Left lung (tissue), 14 donors: ENCODE measurements at places on chromosomes 4 and X. TPM values are rescaled to one million over a fixed set of nuclear protein-coding genes. Genes with fewer than 3 reads are reported as not detected.

- DNase-seq: no peak
Observed at GRCh38 chrX:132009350-132009749, 13.8 kb upstream of the STK26 start.

- no peak for DNase-seq
Observed at GRCh38 chrX:13864264-13864663, 47.4 kb upstream of the GPM6B start.

DNA sequence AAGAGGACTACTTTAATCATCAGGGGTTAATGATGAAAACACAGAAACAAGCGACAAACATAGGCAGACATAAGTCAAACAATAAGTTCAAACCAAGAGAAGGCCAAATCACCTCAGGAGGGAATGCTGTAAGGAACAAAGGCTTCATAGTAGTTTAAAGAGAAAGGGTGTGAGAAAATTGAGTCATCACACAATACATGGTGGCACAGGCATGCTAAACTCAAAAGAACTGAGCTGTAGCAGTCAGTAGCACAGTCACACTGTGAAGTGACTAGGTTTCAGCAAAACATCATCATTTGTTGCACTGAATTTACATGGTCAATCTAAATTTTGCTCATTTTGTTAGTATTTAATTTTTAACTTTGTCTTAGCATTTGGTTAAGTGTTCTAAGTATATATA lies 24.2 kb downstream of the SMC1A start:
- DNase-seq: no peak

GRCh38 chrX:55731826-55732225 lies 14.3 kb downstream of the RRAGB start:
- DNase-seq: no peak

DNA sequence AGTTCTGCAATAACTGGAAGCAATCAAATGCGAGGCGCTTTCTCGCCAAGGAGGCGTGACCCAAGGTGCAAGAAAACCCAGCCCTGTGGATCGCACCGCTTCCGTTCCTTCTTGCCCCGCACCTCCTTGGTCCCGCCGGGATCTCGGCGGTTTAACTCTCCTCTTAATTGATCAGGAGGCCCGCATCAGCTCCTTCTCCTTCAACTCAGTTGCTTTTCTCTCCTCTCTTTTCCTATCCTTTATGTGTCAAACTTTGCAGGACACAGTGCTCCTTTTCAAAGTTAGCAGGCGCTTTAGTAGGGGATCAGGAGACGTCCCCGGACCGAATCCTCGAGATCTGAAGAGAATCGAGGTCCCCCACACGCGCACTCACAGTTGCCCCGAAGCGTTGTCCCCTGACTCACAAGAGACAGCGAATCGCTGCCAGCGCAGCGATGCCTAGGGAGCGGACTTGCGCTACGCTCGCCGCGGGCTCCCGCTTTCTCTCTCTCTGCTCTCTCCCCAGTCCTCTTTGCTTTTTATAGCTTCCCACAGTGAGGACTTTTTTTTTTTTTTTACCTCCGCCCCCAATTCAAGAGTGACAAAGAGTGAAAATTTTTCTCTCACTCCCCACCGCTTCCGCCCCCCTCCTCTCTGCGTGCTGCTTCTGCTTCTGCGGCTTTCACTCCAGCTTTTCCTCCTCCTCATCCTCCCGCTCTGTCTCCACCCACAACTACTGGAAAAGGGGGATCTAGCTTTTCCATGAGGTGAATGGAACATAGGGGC lies at the start of gene DKK2:
Gene DKK2, minus strand, starts transcription at position 495 of the 765 bp plus-strand sequence. CDS start 722 bp downstream, outside the sequence.
- DNase-seq: peak; percentile 65

DNA sequence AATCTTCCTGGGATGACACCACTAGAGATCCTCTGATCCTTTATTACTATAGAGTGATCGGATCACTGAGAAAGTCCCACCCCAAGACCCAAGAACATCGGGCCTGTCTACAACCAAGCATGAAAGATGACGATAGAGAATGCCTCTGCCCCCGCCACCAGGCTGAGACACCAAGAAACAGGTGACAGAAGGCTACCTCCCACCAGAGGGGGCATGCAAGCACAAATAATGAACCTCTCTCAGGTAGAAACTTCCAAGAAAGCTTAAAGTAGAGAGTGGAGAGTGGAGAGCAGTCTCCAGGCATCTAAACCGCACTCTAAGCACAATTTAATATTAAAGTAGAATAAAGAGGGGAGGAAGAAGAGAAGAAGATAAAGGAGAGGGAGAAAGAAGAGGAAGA lies 402.6 kb downstream of the INPP4B start:
- DNase-seq: no peak

Gene RIBC1
- polyA plus RNA-seq: 2.7 TPM

Gene OPRPN
- polyA plus RNA-seq: not detected
